ENCODE measurements at places on chromosomes 4 and X. TPM values are rescaled to one million over a fixed set of nuclear protein-coding genes. Genes with fewer than 3 reads are reported as not detected.

Gene DNAAF6
- total RNA-seq, result not detected

Gene TMEM156
- total RNA-seq, result not detected

Gene CYTL1
- 3.7 TPM for total RNA-seq

Gene ART3
- total RNA-seq, result 0.92 TPM

Gene RADX
- 0.47 TPM for total RNA-seq

- DNase-seq, result peak; percentile 96
Observed at GRCh38 chrX:129843459-129844306, at the start of gene ZDHHC9. ZDHHC9 (minus strand) TSS chrX:129843886; CDS start chrX:129841945, 1,941 bp downstream.

DNA sequence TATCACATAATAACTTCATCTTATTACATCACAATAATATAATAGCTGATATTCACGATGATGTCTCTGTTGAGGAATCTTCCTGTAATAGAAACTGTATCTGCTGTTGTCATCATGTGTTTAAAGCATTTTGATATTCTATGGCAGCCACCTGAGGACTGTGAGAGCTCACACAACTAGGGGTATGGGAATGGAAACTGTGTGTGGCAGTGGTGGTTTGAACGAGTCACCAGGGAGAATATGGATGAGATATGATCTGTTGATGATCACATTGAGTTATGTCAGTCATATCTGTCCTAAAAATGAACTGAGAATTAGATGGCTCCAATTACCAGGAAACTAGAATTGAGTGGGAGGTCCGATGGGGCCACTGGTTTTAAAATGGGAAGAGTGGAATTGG, 169.6 kb downstream of the MID1IP1 start:
- no peak for DNase-seq

- DNase-seq, result no peak
Observed at GRCh38 chrX:36199928-36200327, 280.4 kb downstream of the CFAP47 start.

DNA sequence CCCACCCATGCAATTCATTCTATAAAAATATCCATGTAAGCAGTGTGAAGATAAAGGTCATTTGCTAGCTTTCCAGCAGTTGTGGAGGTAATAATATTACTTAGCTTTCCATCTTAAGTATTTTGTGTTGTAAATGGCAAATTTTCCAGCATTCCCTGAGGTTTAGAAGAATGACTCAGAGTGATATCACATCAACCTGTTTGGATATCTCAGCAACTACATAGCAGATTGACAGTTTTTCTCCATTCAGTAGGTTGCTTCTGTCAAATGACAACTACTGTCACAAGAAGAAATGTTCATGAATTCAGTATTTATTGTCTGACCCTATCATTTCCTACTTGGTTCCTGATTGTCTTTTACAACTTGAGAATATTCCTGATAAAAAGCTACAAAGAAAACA, 434.9 kb upstream of the GALNTL6 start:
- no peak for DNase-seq

DNA sequence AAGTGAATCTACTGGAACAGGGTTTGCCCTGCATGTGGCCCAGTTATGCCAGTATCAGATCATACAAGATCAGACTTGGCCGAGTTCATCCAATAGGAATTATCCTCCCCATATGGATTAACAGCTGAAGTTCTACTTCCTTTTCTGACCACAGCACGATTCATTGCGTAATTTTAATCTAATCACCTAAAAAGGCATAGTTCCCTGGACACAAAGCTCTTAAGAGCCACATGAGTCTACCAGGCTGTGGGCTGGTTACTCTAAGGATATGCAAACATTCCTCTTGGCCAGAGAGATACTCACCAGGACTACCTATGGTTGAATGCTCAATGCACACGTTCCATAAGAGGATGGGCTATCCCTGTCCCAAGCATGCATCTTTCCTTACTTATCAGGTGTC, 46.9 kb downstream of the CHST7 start:
- no peak for DNase-seq

DNA sequence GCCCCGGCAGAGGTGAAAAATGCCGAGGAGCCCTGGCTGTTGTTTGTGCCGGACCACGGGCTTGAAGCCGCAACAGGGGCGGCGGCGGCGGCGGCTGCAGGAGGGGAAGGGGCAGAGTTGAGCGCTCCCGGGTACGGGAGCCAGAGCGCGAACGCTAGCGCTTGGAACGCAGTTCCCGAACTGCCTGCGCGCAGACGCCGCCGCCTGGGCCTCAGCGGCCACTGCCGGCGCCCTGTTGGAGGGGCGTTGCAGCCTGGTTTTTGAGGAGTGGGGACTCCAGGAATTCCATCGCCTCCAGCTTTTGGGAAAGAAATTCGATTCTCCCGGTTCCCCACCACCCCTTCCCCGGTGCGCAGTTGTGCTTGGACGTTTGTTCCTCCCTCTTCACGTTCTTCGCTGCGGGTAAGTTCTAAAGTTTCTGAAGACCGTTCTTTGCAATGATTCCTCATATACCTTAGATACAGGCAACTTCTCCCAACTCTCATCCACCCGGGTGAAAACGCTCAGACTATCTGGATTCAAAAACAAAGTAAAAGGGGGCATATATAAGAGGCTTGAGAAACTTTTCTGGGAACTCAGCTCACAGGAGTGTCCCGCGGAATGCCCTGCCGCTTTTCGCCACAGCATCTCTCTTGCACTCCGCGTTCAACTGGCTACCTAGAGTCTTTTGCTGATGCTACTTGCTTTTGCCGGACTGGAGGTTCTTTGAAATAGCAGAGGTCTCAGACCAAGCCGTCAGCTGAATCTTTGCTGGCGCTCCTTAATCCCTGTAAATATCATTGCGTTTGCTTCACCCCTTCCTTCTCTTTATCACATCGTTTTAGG, 1.0 kb downstream of the FAT4 start:
- DNase-seq, result peak; percentile 85

GRCh38 chrX:69142788-69143469, 22.3 kb downstream of the PJA1 start:
- no peak for DNase-seq

DNA sequence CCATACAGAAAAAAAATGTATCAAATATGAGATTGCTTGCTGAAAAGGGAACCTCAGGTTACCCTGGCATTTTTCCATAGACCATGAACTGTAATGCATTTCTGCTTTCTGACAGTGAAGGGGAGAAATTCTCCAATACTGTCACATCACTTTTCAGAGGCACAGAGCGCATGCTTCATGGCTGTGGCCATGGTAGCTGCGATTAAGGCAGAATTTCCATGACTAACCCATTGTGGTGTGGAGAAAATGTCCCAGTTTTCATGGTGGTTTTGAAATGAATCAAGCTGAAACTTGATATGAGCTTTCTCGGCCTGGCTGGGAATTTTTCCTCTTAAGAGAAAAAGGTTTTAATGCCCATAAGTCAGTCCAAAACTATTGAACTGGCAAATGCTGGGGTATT, 39.5 kb upstream of the MAP3K15 start:
- no peak for DNase-seq

DNA sequence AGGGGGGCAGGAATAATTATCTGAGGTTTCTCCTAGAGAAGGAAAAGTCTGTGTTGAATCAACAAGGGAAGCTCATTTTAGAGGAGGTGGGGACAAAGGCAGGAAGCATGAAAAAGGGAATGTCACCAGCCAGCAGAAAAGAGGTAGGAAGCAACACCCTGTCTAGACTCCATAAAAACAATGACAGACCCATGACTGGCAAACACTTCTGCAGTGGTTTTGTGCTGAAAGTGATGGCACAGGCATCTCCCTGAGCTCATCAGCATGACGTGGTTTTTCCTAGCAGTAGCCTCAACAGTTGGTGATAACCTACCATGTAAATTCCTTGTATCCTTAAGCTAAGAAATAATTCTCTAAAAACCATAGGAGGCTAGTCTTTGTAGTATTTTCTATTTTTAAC, 110.7 kb upstream of the GALNT7 start:
- DNase-seq, result no peak

DNA sequence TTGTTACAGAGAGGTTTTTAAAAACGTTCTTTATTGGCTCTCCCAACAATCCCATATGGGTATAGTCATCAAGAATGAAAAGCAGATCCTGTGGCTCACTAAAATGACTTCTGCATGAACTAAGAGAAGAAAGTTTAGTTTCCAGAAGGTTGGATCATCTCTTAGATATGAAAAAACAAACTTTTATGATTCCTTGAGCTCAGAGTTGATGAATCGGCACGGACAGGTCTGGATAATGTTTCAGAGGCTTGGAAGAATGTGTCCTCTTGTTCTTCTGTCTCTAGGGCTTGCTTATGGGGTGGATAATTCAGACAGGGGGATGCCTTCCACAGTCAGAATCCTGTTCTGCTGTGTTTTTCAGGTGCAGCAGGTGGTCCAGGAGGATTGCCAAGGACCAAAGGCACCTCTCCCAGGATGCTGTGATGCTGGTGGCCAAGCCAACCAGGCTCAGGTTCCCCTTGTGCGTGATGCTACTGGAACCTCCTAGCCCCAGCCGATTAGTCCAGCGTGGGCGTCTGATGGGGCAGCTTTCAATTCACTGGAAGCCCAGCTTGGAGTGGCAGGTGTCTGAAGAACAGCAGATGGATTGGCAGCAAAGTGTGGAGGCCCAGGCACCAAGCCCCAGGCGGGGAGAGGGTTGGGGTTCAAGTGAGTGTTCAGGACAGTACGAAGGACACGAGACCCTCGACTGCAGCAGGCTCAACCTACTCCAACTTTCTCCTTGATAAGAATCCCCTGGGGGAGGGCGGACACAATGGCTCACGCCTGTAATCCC, 30.3 kb downstream of the CCKAR start:
- no peak for DNase-seq

- peak; percentile 90 for DNase-seq
Observed at GRCh38 chrX:30735839-30736238, 82.6 kb downstream of the GK start.

DNA sequence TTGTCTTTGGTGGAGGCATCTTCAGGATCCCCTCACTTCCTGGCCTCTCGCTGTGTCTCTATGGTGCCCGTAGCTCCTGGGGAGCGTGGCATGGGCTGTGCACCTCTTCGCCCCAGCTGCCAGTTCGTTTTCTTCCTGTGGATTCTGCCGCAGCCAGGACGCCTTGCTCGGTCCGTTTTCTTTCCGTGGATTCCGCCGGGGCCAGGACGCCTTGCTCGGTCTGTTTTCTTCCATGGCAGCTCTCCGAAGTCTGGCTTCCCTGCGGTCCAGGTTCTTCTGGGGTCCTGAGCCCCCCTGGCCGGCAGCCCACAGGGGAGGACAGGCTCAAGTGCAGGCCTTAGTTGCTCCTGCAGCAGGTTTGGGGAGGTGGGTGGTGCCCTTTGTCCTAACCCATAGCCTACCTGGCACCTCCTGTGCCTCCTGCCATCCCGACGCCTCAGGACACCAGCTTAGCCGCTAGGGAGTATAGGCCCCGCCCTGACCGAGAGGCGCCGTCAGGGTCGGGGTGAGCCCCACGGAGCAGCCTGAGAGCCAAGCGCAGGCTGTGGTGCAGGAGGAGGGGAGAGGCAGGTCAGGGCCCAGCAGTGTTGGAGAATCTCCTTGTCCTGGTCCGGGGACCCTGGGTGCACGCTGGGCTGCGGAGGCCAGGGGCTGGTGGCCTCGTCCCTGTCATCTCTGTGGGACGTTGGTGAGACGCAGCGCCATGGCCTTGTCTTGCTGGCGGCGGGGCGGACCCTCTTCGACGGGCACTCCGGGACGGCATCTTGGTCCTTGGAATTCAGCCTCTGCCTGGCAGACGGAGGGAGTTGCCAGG, 27.1 kb downstream of the UVSSA start:
- DNase-seq, result peak; percentile 38

DNA sequence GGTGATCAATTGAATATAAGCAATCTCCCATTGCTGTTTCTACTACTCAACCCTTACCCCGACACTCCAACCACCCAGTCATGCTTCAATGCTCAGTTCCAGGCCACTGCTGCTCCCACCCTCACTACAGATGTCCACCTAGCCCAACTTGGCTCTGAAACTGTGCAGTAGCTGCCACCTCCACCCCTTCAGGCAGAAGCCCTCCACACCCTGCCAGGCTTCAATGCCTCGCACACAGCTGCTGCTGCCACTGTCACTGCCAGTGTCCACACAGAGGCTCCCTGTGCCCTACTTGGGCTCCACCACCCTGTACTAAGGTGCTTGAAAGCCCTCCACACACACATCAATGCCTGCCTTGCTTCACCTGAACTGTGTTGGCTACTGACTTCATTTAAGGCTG, 34.6 kb downstream of the LAMTOR3 start:
- DNase-seq, result no peak

GRCh38 chr4:40300371-40301162, 34.6 kb upstream of the CHRNA9 start:
- DNase-seq, result no peak

Data from endodermal cell (in vitro differentiated cells).